Lung (tissue), 17 donors: ENCODE measurements at places on chromosomes 2 and 18. TPM values are rescaled to one million over a fixed set of nuclear protein-coding genes. Genes with fewer than 3 reads are reported as not detected.
A peak's percentile ranks its signal among the peaks of the same experiment; 100 is the strongest.

ADAM23 gene
- 1.6 TPM for total RNA-seq

DNA sequence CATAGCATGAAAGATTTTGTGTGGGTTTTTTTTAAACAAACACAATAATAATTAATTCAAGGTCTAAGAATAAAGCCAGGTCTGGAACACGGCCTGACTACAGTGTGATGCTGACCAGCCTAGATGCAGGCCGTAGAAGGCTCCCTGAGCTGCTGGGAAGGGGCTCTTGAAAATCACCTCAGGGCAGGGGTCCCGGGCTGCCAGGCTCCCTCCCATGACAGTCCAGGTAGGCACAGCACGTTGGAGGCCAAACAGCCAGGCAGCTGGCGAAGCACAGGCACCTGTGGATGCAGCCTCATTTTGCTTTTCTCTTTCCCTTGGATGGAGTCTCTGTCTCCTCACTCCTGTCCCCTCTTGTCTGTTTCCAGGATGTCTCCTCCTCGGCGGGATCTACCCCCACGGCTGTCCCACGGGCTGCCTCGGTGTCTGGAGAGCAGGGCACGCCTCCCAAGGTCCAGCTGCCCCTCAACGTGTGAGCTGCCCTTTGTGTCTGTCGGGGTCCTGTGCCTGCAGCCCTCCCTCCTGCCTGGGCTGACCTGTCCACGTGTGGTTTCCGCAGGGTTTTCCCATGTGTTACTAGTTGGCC is 194.5 kb downstream of the SEPTIN10 start:
- DNase-seq, result no peak

DNA sequence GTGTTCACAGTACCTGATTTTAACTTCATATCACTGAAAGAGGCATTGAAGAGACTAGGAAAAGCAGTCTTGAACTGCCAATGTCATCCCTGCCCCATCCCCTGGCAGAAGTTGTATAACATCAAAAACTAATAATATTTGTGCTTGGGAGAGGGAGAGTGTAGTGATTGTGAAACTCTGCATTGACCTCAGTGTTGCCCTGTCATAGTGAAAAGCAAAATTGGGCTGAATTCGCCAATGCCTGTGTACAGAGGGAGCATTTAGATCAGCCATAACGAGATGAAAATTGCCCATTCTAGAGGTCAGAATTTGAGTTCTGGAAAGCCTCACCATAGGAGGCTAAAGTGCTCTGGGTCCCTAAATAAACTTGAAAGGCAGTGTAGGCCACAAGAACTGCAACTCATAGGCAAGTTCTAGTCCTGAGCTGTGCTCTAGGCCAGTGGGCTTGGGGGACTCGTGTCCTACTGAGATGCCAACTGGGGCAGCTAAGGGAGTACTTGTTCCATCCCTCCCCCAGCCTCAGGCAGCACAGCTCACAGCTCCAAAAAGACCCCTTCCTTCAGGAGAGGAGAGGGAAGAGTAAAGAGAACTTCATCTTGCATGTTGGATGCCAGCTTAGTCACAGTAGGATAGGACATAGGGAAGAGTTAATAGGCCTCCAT is 855.6 kb downstream of the TSN start:
- DNase-seq, result no peak

DNA sequence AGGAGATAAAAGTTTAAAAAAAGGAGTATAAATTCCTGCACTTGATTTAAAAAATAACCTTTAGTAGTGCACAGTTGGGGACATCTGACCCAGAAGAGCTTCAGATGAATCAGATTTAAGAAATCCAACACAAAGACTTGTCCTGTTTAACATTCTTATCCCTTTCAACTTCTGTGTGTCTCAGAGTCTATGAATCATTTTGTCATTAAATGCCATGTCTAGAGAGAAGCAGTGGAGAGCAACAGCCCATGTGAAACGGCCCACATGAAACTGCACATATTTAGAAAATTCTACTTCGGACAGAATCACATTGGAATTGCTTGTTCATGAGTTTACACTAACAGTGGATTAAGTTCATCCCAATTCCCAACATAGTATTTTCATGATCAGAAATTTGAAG is 278.6 kb downstream of the SLC8A1 start:
- DNase-seq, result no peak

IL37 gene
- not detected for total RNA-seq

DNA sequence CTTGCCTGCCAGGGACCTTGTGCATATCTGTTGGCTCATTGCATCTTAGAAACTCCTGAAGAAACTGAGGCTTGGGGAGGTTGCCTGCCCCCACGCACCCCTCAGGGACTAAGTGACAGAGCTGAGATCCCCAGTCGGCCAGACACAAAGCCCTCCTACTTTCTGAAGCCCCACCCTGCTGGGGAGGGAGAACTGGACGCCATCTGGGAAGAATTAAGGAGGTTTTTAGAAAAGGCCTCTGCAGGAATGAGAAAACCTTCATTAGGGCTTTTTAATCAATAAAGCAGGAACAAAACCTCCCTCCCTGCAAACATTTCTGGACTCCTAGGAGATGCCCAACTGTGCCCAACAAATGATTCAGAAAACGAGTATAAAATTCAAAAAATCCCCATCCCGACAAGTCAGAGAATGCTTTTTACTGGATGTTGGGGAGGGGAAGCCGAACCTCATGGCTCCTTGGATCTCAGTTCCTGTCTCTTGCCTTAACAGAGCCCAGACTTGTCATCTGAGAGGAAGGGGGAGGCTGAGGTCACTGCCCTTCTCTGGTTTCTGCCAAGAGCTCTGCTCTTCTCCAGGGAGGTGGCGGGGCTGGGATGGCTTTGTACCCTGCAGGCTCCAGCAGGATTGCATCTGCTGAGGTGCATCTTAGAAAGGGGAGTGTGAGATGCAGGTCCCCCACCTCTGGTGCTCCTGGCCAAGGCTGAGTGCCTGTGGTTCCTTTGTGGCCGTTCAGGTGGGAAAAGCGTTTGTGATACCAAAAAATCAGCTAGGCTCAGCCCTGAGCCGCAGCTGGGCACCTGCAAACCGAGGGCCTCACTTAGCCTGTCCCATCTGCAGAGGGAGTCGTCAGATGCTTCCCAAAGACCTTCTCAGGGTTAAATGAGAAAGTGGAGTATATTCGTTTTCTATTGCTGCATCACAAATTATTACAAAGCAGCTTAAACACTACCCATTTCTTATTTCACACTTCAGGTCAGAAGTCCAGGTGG is 142.4 kb downstream of the ZFP36L2 start:
- peak; percentile 69 for DNase-seq

DNA sequence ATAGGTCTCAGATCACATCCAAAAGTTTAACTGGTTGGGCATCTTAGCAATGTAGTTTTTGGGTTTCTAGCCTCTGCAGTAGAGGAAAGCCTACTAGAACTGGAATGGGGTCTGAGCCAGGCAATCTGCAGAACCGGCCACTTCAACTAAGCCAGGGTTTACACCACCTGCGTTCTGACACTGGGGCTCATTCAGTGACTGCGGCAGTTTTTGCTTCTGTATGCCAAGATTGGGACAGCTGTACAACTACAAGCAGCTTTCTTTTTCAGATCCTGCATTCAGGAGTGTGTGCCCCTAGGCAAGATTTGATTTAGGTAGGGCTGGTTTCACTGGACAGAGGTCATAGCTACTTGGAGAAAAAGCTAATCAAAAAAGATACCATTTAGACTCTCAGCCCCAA is 43.7 kb upstream of the IGFBP5 start:
- no peak for DNase-seq

DNA sequence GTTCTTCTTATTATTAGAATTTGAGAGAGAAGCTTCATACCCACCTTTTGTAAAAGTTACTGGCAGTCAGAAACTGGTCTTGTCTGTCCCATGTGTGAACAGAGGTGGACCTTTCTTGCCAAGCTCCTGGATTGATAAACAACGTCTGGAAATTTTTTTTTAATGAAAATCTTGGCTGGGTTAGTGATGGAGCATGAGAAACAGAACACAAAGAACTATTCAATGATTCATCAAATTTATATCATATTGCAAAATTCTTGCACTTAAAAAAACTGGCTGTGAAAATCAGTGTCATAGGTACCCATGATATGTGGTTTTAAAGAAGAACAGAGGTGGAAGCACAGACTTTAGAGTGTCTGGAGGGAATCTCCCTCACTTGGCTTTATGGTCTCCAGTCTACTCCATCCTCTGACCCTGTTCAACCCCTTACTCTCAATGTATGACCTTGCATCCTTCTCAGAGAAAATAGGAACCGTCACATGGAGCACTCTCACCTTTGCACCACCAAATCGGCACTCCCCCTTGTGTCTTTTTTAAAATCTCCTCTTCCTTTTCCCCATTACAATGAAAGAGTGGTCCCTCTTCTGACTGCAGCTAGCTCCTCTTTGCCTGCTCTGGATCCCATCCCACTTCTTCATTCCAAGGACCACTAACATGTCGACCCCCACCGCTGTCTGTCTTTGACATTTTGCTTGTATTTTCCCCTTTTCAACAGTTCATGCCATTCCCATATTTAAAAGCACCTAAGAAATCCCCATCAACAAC is 58.2 kb downstream of the COPS8 start:
- no peak for DNase-seq

FNDC4 gene
- 6.9 TPM for total RNA-seq

GRCh38 chr18:75209951-75210258 is 692 bp upstream of the TSHZ1 start:
- DNase-seq, result no peak

GRCh38 chr2:2837746-2838547 is 506.9 kb upstream of the MYT1L start:
- DNase-seq, result no peak

L3MBTL4 gene
- total RNA-seq, result 16.3 TPM

GRCh38 chr18:21264651-21265050 is 22.6 kb downstream of the GREB1L start:
- DNase-seq, result no peak

RAB6C gene
- total RNA-seq, result not detected

CRYGC gene
- not detected for total RNA-seq

DNA sequence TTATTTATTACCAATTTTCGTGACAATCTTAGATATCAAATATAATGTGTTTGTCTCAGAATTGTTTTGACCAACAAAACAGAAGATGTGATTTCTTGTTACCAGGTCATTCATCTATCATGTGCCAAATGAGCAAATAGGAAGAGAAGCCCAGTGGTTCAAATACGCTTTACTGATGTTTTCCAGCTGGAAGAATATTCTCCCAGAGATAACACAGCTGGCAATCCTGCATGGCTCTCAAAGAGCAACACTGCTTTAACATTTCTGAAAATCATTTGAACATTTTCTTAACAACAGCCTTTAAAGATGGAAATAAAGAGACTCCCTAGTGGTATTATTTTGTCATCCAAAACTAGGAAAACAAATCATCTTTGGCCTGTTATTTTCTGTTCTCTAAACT is 359.8 kb downstream of the CTNNA2 start:
- DNase-seq, result peak; percentile 82

STAT1 gene
- total RNA-seq, result 80.1 TPM
